Progenitor cell of endocrine pancreas (in vitro differentiated cells): ENCODE measurements at places on chromosomes 1 and 21. TPM values are rescaled to one million over a fixed set of nuclear protein-coding genes. Genes with fewer than 3 reads are reported as not detected.

DNA sequence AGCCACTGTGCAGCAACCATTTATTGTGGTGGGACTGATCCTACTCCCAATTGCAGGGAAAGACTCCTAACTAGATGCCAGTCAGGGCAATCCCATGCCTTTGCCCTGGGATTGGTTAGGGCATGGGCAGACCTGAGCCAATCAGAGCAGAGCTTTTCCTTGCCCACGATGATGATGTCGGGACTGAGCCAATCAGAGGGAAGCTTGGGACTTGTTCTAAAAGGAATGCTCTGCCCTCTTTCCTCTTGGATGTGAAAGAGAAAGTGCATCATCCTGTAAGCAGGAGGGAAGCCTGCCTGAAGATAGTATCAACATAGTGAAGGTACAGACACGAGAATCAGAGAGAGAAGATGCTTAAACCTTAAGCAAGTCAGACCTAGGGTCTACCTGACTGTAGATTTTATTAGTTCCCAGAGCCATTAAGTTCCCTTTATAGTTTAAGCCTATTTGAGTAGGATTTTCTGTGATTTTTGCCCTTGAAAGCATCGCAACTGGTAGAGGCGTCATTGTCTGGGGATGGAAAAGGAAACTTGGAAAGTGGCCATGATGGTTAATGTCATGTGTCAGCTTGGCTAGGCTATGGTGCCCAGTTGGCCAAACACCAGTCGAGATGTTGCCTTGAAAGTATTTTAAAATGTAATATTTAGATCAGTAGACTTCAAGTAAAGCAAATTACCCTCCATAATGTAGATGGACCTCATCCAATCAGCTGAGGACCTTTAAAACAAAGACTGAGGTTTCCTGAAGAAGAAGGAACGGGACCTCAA, 19.9 kb downstream of the IRF2BP2 start:
- DNase-seq = no peak
- no peaks in the 10 kb centered on the region for H3K36me3 ChIP-seq
- H3K4me3 ChIP-seq = no peak overlapping the region
- H3K27me3 ChIP-seq = peaks cover 4% of the 10 kb centered on the region

GRCh38 chr1:193185901-193186731, at the start of gene B3GALT2:
Gene B3GALT2, minus strand, starts transcription at chr1:193186613. Its CDS starts 5,051 bp downstream, at chr1:193181562.
- H3K36me3 ChIP-seq = peaks cover 2% of the 10 kb centered on the region
- H3K4me3 ChIP-seq = peak within 1 kb of the TSS; percentile 51
- no peaks in the 10 kb centered on the region for H3K27me3 ChIP-seq
- DNase-seq = no peak

The LCE1F gene
- not detected in 2 replicates for total RNA-seq

The DDAH1 gene
- 33.4 and 35.5 TPM in 2 replicates for total RNA-seq

DNA sequence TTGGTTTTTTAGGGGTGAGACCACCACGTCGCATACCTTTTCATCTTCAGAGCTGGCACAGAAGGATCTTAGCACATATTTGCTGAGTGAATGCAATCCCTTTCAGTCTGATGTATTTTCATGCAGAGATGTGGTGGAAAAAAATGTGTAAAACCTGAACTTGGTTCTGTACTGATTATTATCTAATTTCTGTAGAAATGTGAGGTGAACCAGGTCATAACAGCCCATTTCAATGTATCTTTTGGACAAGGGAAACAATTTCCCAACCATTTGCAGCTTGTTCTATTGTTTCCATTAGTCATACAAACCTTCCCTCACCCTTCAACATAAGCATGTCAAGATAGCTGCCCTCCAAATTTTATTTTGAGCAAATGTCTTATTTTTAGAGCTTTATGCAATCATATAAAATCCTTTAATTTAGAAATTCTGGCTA, 46.8 kb upstream of the RUNX1 start:
- H3K27ac ChIP-seq = no peak overlapping the region
- H3K36me3 ChIP-seq = no peaks in the 10 kb centered on the region
- peaks cover 2% of the 10 kb centered on the region for H3K4me1 ChIP-seq
- peaks cover 9% of the 10 kb centered on the region for H3K27me3 ChIP-seq
- DNase-seq = no peak
- H3K4me3 ChIP-seq = no peak overlapping the region

The PMF1 gene
- total RNA-seq = 77.7 and 80.9 TPM in 2 replicates

GRCh38 chr1:17922833-17923232, 167.7 kb downstream of the ACTL8 start:
- DNase-seq = peak; percentile 27
- no peak overlapping the region for H3K27ac ChIP-seq
- H3K4me1 ChIP-seq = no peaks in the 10 kb centered on the region
- no peak overlapping the region for H3K4me3 ChIP-seq
- no peaks in the 10 kb centered on the region for H3K36me3 ChIP-seq

- no peak overlapping the region for H3K27ac ChIP-seq
- no peaks in the 10 kb centered on the region for H3K27me3 ChIP-seq
- peaks cover 5% of the 10 kb centered on the region for H3K36me3 ChIP-seq
- H3K4me1 ChIP-seq = peaks cover 4% of the 10 kb centered on the region
- DNase-seq = no peak
Measured at GRCh38 chr1:225972344-225973152, 26.6 kb downstream of the SDE2 start.
